Stimulated activated CD4-positive, alpha-beta T cell treated with anti-CD3 and anti-CD28 coated beads, Interleukin-2, amount 100 ng/mL, for 24 hours (primary cell): ENCODE measurements at places on chromosomes 1 and 21.

DNA sequence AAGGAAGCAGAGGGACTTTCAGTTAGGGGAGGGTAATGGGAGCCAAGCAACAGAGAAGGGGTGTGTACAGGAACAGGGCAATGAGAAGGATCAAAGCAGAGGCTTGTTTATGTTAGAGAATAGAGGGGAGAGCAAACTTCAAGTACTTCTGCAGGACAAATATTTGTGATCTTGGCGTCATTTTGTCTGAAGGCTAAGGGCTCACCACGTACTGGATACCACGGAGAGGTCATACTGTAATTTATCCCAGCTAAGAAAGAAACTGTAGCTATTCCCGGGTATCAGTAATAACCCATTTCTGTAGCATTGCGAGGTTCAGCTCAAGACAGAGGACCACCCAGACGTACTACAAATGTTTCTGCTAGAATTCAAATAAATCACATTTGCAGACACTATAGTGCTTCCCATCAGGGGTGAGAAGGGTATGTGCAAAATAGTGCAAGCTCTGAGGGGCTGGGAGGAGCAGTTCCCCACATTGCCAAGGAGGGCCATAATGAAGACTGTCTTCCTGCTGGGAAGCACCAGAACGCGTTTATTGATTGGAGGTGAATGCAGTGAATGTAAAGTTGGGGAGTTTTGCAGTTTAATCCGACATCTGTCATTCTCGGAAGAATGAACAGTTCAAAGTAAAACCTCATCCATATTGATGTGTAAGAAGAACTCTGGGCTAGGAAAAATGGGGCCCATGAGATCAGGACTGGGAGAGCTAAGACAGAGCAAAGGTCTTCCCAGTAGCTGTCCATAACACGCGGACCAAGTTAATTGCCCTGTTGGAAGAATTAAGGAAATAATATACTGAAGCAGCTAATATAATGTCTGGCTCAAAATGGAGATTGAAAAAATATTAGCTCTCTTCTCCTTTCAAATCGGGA is 136.9 kb downstream of the RWDD3 start:
- no peak for DNase-seq

GRCh38 chr1:214296860-214297745 is 16.1 kb downstream of the SMYD2 start:
- DNase-seq = no peak

DNA sequence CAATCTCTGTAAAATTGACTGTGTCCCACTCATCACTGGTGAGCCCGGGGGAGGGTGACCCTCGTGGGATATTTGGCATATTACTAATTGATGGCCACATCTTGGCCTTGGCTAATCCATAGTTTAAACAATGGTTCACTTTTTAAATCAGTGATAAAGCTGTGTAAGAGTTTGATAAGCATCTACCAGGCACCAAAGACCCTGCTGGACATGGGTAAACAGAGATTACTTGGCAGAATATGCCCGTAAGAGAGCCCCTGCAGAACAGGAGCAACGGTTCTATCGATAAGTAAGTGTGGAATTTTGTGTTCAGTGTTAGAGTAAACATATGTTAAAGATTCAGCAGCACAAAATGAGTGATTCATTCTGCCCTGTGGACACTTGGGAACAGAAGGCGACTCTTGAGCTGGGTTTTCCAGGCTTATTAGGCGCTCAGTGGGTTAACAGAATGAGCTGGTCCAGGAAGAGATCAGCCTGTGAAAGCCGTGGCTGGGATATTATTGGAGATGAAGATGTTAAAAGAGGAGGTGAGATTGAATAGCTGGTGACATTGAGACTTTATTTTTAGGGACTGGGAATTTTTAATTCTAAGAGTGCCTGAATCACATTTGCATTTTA is 55.9 kb downstream of the CNST start:
- no peak for DNase-seq

DNA sequence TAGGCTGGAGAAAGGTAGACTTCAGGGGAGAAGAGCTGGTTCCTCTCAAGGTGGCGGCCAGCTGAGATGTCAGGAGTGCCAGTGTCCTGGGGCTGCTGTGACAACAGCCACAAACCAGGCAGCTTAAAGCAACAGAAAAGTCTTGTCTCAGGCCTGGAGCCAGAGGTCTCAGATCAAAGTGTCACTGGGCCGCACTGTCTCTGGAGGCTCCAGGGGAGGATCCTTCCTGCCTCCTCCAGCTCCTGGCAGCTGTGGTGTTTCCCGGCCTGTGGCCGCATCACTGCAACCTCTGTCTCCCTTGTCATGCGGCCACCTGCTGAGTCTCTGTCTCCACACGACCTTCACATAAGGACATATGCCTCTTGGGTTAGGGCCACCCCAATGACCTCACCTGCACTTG is 24.4 kb upstream of the TSPEAR start:
- no peak for DNase-seq

GRCh38 chr1:11053758-11054137 is 6.1 kb downstream of the SRM start:
- peak; percentile 42 for DNase-seq

DNA sequence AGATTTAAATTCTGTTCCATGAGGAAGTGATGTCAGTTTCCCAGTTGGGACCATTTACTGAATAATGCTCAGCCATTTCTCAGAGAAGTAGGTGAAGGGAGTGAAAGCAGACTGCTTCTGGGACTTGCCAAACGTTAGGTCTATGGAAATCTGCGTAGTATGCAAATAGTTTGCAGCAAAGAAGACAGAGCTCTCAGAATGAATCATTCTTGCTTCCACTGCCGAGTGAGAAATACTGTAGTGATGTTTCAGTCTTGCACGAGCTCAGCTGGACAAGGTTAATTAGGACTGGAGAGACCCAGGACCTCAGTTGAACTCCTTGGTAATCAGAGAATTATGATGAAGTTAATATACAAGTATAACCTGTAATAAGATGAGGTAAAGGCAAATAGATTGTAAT is 317.7 kb upstream of the DAB1 start:
- DNase-seq = no peak

DNA sequence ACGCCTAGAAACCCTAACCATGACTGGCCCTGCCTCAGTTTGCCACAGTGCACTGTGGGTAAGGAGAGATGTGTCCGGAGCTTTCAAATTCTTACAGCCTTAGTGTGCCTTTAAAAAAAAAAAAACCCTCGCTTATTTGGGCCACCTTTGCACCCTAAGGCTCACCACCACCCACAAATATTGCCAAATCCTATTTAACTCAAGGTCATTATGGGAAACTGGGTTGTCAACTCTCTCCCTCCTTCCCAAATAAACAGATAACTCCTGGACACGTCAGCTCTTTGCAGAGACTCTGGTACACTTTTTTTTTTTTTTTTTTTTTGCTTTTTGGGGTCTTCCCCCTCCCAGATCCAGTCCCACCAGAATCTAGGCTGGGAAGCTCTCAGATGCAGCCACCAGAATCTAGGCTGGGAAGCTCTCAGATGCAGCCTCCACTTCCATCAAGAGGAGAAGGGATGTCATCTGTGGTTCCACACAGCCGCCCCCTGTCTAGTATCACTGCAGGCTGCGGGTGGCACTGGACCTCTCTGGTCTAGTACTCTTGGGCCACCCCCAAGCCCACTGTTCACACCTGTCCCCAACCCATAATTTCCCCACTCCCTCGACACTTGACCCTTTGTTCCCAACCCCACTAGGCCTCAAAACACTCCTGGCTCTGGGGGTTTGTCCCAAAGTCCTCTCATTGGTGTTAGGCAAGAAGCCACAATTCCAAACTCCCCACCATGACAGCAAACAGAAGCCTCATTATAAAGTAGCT is 3.4 kb downstream of the DHRS3 start:
- no peak for DNase-seq

GRCh38 chr1:195241066-195241465 is 1367.2 kb downstream of the KCNT2 start:
- no peak for DNase-seq

- no peak for DNase-seq
These were observed 197.4 kb upstream of the GALNT2 start for GRCh38 chr1:229869687-229870086.

DNA sequence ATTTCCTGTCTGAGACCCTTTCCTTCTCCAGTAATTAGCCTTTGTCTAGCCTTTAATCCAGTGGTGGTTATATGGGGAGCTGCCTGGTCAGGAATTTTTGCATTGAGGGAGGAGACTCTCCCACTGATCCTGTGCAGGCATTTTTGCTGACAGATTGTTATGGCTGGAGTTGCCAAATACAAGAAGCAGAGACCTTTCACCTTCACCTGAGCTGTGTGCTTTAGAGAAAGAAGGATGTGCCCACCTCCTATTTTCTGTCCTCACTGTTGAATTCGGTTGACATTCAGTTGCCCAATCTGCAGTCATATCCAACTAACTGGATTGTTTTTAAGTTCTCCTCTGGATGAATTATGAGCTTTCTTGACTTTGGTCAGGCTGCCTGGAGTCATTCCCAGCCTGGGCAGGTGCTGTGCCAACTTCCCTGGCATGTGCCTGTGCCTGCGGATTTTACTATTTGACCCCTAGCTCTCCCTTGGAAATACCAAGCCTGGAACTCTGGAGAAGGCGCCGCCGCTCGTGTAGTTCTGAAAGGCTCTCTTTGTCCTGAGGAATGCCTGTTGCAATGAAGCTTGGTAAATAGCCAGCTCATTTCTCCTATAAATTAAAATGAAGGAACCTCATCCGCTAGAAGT is 143.9 kb downstream of the NOS1AP start:
- no peak for DNase-seq

GRCh38 chr1:190479050-190479397 is 1.4 kb upstream of the BRINP3 start:
- no peak for DNase-seq
